ENCODE measurements at places on chromosomes 2 and 18. TPM values are rescaled to one million over a fixed set of nuclear protein-coding genes. Genes with fewer than 3 reads are reported as not detected.

- DNase-seq, result no peak
- H3K27me3 ChIP-seq, result no peaks in the 10 kb centered on the region
- no peaks in the 10 kb centered on the region for H3K36me3 ChIP-seq
- H3K27ac ChIP-seq, result no peak overlapping the region
- no peaks in the 10 kb centered on the region for H3K4me1 ChIP-seq
- no peak overlapping the region for H3K4me3 ChIP-seq
These were observed 7.3 kb downstream of the INSIG2 start for GRCh38 chr2:118095610-118096009.

The SOX11 gene
- 9.3 TPM for total RNA-seq

The COQ10B gene
- total RNA-seq, result 34.1 TPM

DNA sequence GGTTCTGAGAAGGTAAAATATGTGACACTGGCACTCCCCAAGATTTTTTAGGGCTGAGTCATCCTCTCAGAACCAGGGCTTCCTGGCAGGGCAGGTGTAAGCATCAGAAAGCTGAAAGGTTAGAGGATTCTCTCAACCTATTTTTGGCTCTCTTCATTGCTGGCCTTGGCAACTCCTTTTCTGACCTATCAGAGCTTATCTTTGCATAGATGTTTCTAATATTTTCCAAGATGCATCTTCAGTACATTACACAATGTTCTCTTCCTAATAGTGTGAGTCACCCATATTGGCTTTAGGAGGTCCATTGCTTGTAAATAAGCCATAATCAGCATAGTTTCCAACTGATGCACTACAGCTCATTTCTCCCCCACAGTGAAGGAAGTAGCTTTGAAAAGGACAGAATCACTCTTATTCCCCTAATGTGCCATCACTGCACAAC, 2008.4 kb upstream of the PIK3C3 start:
- no peak overlapping the region for H3K4me3 ChIP-seq
- no peaks in the 10 kb centered on the region for H3K4me1 ChIP-seq
- DNase-seq, result no peak
- no peaks in the 10 kb centered on the region for H3K27me3 ChIP-seq

DNA sequence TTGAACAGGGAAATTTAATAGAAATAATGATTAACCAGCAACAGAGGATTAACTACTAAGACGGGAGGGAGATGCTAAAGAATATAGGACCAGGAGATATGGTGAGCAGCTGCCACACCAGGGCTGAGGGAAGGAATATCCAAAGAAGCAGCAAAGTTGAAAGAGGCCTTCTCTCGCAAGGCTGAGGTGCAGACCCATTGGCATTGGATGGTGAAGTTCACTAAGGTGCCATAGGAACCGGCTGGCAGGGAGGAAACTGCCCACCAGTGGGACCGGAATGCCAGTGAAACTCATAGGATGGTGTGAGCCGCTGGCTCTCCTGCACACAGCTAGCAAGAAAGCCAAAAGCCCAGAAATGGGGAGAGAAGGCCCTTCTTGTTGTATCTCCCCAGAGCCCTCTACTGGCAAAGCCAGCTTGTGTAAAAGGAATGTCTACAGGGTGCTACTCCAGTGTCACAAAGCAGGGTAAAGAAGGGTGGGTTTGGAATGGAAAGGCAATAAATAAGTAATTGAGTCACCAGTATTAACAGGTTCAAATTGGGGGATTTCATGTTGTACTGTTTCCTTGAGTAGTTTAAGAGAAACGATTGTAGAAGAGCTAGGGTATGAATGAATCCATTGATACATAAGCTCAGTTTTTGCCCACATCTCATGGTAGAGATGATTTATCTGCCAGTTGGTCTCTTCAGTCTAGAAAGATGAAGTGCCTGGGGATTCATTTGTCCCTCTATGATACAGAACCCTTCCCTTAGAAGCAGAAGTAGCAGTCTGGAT, 36.0 kb downstream of the FARP2 start:
- H3K27ac ChIP-seq, result no peak overlapping the region
- H3K4me1 ChIP-seq, result no peaks in the 10 kb centered on the region
- no peak overlapping the region for H3K4me3 ChIP-seq
- DNase-seq, result no peak
- H3K36me3 ChIP-seq, result no peaks in the 10 kb centered on the region
- H3K27me3 ChIP-seq, result no peaks in the 10 kb centered on the region

Data from uterus (tissue), 4 donors.